ENCODE measurements at places on chromosomes 1 and 21. TPM values are rescaled to one million over a fixed set of nuclear protein-coding genes. Genes with fewer than 3 reads are reported as not detected.

DNA sequence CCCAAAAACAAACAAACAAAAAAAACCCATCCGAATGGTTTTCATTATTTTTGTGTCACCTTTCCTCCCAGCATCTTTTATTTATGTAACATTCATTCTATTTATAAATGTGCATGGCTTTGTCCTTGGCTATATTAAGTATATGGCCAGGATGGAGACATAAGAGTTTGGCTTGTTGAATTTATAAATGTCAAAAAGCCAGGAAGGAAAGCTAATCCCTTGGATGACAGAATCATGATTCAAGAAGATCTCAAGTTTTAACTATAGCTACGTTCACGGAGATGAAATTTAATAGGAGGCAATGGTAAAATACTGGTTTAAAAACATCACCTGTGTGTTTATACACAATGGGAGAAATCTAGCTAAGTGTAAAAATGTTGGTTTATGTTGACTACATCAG is 5.0 kb downstream of the CEP170 start:
- DNase-seq = no peak
- H3K4me3 ChIP-seq = no peak overlapping the region
- H3K36me3 ChIP-seq = no peaks in the 10 kb centered on the region
- no peak overlapping the region for H3K27ac ChIP-seq
- H3K27me3 ChIP-seq = no peaks in the 10 kb centered on the region

The IL19 gene
- not detected for total RNA-seq

The ACTL8 gene
- total RNA-seq = not detected

DNA sequence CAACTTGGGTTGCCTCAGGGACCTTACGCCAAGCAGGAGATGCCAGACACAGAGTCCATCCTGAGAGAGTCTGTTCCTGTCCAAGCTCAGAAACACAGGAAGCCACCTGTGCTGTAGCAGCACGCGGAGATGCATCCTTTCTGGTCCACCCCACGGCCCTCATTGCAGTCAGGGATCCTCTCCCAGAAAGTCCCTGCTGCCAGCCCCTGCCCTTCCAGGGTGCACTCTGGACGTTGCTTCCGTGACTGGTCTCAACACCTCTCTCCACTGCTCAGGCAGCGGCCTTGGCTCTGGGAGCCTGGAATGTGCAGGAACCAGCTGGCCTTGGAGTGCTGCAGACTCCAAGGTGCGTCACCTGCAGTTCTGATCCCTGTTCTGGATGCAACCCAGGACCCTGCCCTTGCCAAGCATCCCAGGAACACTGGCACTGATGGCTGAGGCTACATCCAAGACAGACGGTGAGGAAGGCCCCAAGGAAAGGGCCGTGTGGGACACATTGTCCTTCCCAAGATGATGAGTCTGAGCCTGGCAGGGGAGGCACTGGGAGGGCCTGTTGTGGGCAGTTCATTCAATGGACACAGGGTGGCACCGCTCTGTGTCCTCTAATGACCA is 21.7 kb upstream of the COL6A1 start:
- DNase-seq = no peak
- no peaks in the 10 kb centered on the region for H3K27me3 ChIP-seq
- no peaks in the 10 kb centered on the region for H3K4me1 ChIP-seq
- H3K4me3 ChIP-seq = no peak overlapping the region
- H3K27ac ChIP-seq = no peak overlapping the region

DNA sequence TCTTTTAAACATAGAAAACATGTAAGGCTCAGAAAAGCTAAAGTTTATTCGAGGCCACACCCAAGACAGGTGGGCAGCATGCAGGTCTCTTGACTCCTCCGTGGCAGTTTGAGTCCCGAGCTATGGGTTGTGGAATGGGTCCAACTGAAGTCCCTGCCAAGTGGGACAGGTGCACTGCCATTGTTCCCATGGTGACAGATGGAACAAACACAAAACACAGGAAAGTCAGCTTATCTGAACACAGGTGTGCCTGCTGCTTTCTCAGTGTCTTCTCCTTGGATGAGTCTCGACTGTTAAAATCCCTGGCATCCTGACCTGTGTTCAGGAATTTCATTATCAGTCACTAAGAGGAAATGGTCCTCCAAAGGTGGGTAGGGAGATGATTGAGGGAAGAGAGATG is 99.0 kb upstream of the RAB4A start:
- H3K4me3 ChIP-seq = no peak overlapping the region
- no peaks in the 10 kb centered on the region for H3K4me1 ChIP-seq
- H3K27me3 ChIP-seq = no peaks in the 10 kb centered on the region
- H3K36me3 ChIP-seq = no peaks in the 10 kb centered on the region

DNA sequence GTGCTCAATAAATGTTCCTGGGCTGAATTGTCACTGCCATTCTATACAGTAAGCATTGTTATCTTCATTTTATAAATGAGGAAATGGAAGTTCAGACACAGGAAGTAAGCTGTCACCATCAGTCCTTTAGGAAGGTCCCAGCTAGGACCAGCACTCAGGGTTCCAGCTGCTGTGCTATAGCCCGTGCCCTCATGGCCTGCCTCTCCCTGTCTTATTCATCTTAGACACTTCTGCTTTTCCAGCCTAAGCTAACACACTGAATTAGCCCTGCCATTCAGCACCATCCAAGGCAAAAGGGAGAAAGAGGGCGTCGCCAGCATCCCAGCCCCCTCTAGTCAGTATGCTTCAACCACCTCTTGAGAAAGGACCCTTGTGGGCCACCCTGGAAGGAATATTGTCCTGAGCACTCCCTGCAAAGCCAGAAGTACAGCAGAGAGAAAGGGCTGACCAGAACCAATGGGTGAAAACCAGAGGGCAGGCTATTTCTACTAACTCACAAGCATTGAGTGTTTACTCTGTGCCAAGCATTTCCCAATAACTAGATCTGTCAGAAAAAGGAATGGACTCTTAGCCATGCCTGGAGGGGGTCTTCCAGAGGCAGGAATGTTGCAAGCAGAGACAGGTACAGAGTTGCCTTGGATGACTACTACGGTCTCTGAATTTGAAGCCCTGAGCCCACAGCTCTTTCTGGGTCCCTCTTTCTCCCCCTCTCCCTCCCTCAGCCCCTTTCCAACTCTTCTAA is 77.9 kb upstream of the NFIA start:
- H3K4me1 ChIP-seq = no peaks in the 10 kb centered on the region
- DNase-seq = no peak
- no peak overlapping the region for H3K27ac ChIP-seq
- H3K27me3 ChIP-seq = peaks cover 6% of the 10 kb centered on the region
- no peaks in the 10 kb centered on the region for H3K36me3 ChIP-seq
- no peak overlapping the region for H3K4me3 ChIP-seq

- no peak overlapping the region for H3K4me3 ChIP-seq
- no peak for DNase-seq
- H3K27ac ChIP-seq = no peak overlapping the region
Measured at GRCh38 chr1:51859333-51859732, 19.2 kb downstream of the NRDC start.

- H3K27me3 ChIP-seq = no peaks in the 10 kb centered on the region
- no peak for DNase-seq
- H3K4me1 ChIP-seq = peaks cover 75% of the 10 kb centered on the region
- peak overlapping the region; percentile 98 for H3K4me3 ChIP-seq
- H3K27ac ChIP-seq = peak overlapping the region; percentile 100
- H3K36me3 ChIP-seq = peaks cover 18% of the 10 kb centered on the region
Measured at GRCh38 chr1:225998560-225999226, 450 bp downstream of the SDE2 start.

DNA sequence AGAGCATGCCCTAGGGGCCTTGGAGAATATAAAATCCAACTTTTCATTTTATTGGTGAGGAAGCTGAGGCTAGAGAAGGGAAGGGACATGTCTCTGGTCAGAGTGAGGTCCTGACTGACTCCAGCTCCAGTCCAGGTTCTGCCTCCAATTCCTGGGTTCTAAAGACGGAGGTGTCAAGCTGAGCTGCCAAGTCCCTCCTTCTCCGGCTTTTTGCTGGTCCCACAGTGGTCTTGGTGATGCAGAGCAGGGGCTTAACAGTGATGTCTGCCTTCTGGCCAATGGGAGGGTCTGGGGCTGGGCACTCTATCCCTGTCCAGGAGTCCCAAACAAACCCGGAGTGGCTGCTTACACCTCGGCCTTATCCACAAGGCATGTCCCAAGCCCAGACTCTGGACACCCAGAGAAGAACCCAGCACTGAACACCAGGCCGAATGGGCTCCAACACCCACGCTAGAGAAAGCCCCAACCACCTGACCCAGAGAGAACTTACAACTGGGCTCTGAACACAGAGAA is 104.8 kb downstream of the EBNA1BP2 start:
- no peaks in the 10 kb centered on the region for H3K27me3 ChIP-seq
- H3K4me1 ChIP-seq = peaks cover 8% of the 10 kb centered on the region
- no peak overlapping the region for H3K27ac ChIP-seq

DNA sequence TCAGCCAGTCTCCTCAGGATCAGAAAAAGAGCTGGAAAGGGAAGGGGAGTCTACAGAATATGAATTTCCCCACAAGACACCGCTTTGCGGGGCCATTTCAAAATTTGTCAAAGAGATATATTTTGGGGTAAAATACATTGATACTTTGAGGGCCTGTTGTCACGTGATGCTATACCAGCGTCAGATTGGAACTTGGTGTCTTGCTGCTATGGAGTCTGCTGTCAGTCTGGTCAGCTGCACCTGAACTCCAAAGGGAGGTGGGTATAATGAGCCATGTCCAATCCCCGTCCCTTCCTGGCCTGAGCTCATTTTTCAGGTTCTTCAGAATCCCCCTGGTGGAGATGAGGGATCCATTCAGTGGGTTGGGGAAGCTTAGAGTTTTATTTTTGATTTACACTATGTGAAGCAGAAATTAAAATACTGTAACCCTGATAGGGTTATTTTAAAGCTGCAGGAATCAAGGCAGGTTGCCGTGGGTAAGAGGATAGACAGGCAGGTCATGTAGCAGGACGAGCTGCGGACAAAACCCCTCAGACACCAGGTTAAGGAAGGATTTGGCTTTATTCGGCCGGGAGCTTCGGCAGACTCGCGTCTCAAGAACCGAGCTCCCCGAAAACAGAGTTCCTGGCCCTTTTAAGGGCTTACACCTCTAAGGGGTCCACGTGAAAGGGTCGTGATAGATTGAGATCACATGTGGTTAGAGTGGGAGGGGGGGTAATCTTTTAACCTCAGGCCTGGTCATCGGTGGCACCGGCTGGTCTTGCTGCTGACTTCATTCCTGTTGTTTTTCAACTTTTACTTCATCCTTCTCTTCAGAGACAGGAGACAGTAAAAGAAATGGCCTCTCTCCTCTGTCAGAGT is 2.2 kb upstream of the POFUT2 start:
- H3K27ac ChIP-seq = no peak overlapping the region
- DNase-seq = no peak
- H3K4me3 ChIP-seq = no peak overlapping the region
- H3K27me3 ChIP-seq = no peaks in the 10 kb centered on the region
- H3K4me1 ChIP-seq = peaks cover 30% of the 10 kb centered on the region

The TTLL7 gene
- 0.59 TPM for total RNA-seq

GRCh38 chr1:115218699-115219098 is 119.3 kb downstream of the NGF start:
- H3K36me3 ChIP-seq = no peaks in the 10 kb centered on the region
- H3K27ac ChIP-seq = no peak overlapping the region
- H3K27me3 ChIP-seq = no peaks in the 10 kb centered on the region

DNA sequence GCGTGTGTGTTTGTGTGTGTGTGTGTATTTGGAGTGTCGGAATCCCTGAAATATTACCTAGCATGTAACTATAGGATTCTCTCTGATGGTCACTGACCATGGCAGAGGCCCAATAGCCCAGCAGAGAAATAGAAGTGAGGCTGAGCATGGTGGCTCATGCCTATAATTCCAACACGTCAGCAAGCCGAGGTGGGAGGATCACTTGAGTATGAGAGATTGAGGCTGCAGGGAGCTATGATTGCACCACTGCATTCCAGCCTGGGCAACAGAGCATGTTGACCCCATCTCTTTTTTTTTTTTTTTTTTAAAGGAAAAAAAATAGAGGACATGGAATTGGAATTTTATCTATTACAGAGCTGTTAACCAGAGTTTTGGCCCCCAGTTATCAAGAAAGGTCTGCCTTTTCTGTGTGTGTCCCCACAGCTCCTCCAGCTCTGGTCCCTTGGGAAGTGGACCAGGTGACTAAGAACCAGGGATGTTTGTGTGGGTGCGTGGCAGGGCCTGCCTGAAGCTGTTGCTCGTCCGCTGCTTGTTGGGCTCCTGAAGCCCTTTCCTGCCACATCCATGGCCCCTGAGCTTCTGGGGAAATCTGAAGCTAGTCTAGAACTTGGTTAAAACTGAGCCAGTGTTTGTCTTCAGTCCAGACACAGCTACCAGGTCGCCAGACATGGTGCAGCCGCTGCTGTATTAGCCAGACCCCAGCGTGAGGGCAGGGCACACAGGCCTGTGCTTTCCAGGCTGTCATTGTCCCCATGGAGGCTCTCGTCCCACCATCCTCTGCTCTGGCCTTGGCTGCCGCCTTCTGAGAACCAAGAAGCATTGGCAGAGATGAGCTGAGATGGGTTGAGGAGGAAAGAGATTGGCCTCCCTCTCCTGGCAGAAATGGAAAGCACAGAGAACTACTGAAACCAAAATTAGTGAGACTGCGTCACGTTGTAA is 25.5 kb downstream of the CAPN9 start:
- peaks cover 1% of the 10 kb centered on the region for H3K27me3 ChIP-seq
- no peaks in the 10 kb centered on the region for H3K36me3 ChIP-seq
- H3K4me1 ChIP-seq = no peaks in the 10 kb centered on the region
- no peak for DNase-seq

GRCh38 chr1:171570295-171570694 is 51.7 kb upstream of the MYOCOS start:
- peaks cover 91% of the 10 kb centered on the region for H3K36me3 ChIP-seq
- no peak for DNase-seq

DNA sequence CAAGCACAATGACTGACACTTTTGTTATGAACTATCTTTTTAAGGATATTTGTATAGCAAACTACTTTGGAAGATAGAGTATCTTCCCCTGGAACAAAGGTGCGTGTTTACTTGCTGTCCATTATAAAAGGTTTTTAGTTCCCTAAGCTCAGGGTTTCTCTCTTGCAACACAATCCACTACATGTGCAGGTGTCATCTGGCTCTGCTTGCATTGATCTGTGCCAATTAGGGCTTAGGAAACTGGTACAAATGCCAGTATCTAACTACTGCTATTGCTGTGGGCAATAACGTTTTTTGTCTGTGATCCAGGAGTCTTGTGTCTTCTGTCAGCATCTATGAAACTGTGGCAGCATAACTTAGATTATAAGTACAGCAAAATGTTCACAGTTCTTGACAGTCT is 68.3 kb upstream of the ABCD3 start:
- H3K27me3 ChIP-seq = no peaks in the 10 kb centered on the region
- H3K27ac ChIP-seq = no peak overlapping the region

- H3K4me3 ChIP-seq = no peak within 1 kb of the TSS
- no peaks in the 10 kb centered on the region for H3K36me3 ChIP-seq
- H3K27ac ChIP-seq = no peak within 1 kb of the TSS
- H3K27me3 ChIP-seq = no peaks in the 10 kb centered on the region
- DNase-seq = no peak
Measured at GRCh38 chr21:46604975-46605766, at the start of gene S100B. Gene S100B, minus strand, starts transcription at chr21:46605082. Its CDS starts 2,667 bp downstream, at chr21:46602415.

The CD1B gene
- total RNA-seq = not detected

DNA sequence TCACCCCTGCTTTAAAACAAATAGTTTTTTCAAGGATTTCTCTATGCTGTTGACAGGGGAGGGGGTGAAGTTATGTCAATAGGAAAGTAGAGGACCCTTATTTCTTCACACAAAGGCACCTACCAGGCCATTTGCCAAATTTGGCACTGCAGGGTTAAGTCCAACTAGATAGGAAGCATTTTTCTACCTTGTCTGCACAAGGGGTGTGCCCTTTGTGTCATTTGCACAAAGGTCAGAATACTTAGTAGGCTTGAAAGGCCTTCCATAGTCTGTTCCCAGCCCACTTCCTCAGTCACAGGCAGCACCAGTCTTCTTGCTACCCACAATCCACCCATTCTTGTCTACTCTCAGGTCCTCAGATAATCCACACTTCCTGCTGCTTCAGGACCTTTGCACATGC is 7.0 kb downstream of the TACSTD2 start:
- peaks cover 11% of the 10 kb centered on the region for H3K4me1 ChIP-seq
- DNase-seq = no peak
- H3K36me3 ChIP-seq = no peaks in the 10 kb centered on the region
- H3K27ac ChIP-seq = no peak overlapping the region
- peaks cover 31% of the 10 kb centered on the region for H3K27me3 ChIP-seq

The IRF2BP2 gene
- total RNA-seq = 375 TPM
